ENCODE measurements at places on chromosomes 7 and 10.

DNA sequence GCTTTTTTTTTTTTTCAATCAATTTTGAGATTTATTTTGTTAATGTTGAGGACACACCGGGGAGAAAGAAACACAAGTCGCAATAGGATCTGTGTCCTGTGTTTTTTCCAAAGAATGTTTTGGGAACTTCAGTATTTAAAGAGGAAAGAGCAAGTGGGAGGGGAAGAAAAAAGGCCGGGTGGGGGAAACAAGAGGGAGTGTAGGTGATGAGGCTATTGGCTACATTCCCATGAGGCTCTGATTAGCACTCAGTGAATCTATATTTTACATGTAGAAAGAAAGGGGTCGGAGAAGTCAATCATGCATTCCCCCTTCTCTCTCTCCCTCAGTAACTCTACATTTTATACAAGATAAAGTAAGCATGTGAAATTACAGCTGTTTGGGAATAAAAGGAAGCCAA lies 4.1 kb downstream of the ZNF680 start:
- no peak for DNase-seq

DNA sequence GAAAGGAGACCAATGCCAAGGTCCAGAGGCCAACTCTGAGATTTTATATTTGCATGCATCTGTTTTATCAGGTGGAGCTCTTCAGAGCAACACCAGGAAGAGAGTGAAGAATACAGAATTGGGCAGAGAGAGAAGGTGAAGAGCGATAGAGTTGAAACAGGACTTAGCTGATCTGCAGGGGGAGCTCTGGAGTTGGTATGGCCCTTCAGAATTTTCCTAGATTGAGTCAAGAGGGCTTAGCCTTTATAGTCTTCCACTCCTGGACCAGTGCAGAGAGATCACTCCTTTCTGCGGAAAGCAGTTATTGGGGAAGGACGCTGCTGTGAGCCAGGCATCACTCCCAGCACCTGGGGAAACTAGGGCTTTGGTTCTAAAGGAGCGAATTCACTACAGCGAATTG lies 105.0 kb upstream of the DGKB start:
- no peak for DNase-seq

- peak; percentile 97 for DNase-seq
Measured at GRCh38 chr7:140696024-140696679, 356 bp upstream of the NDUFB2 start.

DNA sequence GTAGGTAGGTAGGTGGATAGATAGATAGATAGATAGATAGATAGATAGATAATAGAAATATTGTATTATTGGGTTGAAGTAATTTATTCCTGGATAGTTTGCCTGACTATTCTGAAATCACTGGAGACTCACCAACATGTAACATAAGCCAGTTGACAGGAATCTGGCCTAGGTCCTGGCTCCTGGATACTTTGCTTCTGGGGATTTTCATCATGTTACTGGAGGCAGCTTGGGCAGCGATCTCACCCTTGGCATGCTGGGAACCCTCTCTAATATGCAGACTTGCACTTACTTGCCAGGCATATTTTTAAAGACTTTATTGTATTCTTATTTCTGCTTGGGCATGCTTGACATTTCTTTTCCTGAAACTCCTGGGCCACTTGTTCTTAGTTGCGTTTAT lies 709.1 kb upstream of the FZD8 start:
- peak; percentile 57 for DNase-seq

DNA sequence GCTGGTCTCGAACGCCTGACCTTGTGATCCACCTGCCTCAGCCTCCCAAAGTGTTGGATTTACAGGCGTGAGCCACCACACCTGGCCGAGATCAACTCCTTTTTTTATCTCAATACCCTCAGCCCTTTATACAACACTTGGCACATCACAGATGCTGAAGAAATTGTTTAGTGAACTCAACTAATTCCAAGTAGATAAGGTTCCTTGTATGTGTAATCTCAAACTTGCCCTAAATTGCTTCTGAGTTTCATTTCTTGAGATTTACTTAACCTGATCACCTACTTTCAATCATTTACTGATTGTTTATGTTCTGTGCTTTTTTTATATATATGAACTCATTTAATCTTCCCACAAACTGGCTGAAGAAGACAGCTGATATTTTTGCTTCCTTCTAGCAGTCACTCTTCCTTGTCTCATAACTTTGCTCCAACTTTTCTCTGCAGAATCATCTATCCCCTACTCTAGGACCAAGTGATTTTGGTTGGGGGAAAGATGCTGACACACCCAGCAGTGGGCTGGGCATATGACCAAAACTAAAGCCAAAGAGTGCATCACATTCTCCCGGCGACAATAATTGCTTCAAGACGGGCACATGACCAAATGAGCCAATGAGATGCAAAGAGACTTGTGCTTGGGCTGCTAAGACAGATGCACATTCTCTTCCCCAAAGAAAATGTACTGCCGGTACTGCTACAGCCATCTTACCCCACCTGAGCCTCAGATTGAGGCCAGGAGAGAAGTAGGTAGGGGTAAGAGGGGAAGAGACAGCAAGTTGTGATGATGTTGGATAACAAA lies 40.3 kb upstream of the ARID5B start:
- DNase-seq: no peak

- no peak for DNase-seq
Measured at GRCh38 chr10:26739071-26739631, 41.6 kb downstream of the PDSS1 start.

DNA sequence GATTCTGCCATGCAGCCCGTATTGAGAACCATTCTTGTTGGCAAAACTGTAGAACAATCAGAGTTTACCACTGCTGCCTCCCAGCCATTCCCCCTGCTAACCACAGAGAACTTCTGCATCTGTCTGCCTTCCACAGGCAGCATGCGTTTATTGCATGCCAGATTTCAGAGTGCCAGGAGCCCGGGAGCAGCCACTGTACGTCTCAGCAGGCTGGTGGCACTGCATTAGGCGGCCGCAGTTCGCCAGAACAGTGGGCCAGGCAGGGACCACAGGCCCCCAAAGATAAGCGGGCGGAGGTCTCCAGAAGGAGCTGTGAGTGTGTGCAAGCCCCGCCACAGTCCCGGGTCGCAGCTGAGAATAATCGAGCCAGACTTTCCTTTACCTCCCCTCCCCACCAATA lies 31.8 kb downstream of the ZNF467 start:
- DNase-seq: peak; percentile 27

GRCh38 chr7:82036146-82036886 lies 266.5 kb upstream of the HGF start:
- no peak for DNase-seq

- DNase-seq: no peak
Measured at GRCh38 chr10:128058750-128059134, 67.5 kb downstream of the MKI67 start.
